Activated B cell treated with CpG ODN at 0.5 μM for 24 hours (primary cell): ENCODE measurements at places on chromosomes 5 and 9.

DNA sequence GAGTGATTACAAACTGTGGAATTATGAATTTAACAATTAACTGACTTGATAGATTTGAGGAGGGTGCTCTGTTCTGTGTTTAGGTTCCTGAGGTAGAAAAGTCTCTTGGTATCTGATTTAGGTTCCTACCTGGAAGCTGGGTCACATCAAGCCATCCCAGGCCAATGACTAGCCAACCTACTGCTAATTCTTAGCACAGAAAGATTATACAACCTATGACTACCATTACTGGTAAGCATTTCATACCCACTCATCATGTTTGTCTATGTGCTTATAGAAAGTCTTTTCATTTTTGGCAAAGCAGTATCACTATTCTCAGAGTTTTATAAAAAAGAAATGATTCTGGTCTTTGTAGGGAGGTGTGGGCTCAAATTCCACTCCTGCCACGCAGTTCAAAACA lies 49.7 kb downstream of the GNAQ start:
- DNase-seq, result no peak

GRCh38 chr9:70136632-70137031 lies 93.0 kb downstream of the MAMDC2 start:
- no peak for DNase-seq

- no peak for DNase-seq
These were observed 119.7 kb upstream of the ELL2 start for GRCh38 chr5:96081276-96081858.

GRCh38 chr9:109471475-109472393 lies 26.4 kb downstream of the PTPN3 start:
- DNase-seq, result no peak

- DNase-seq, result no peak
These were observed 111.5 kb upstream of the IL7R start for GRCh38 chr5:35745193-35745592.

- DNase-seq, result no peak
These were observed 232.1 kb upstream of the PIK3R1 start for GRCh38 chr5:67983251-67984110.

- no peak for DNase-seq
These were observed 32.1 kb downstream of the PRRC1 start for GRCh38 chr5:127549551-127549950.

DNA sequence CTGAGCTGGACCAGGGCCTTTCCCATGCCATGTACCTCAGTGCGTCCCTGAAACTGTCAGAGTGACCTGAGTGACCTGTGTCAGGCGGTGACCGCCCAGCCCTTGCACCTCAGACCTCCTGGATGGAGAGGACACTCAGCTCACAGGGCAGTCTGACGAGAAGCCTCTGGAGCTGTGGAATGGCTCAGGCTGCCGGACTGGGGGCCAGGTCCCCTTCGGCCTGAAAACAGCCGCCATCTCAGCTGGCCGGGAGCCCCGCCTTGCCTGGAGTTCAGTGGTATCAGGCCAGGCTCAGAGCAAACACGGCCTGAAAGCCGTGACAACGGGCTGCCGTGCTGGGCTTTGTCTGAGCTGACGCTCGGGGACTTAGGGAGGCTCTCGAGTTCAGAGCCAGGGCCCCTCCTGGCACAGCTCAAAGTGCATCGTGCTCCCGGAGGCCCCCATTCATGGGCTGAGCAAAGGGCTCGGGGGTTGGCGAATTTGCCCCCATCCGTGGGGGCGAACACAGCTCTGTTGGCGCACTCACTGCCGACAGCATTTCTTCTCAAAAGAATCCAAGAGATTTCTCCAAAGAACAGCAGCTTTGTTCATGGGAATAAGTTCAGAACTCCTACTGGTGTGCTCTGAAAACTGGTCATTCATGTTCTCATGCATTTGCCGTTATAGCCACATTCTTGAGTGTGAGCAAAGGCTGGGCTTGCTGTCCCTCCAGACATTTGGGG lies 8.4 kb upstream of the SLC9A3 start:
- DNase-seq, result no peak

GRCh38 chr9:97570899-97571298 lies 62.3 kb downstream of the TSTD2 start:
- no peak for DNase-seq

GRCh38 chr5:77768978-77769377 lies 7.2 kb downstream of the TBCA start:
- DNase-seq, result no peak

- DNase-seq, result no peak
These were observed 21.2 kb upstream of the VCAN start for GRCh38 chr5:83450183-83450966.

DNA sequence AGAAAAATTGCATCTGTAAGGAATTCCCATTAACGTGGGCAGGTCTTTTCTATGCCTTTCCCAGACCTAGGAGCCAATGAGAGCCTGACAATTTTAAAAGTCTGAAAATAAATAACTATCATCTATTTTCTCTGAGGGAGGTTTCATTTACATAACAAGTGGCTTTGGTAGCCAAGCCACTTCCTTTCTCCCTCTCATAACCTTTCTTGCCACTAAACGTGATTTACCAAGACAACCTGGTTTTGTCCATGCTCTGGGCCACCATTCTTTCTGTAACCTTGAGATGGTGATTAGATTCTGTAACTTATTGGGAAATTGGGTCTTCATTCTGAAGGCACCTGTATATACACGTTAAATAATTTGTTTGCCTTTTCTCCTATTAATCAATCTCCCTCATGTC lies 1046.9 kb downstream of the CDH12 start:
- DNase-seq, result no peak

GRCh38 chr9:125472562-125472925 lies 210.9 kb downstream of the GAPVD1 start:
- no peak for DNase-seq

GRCh38 chr5:162664846-162665245 lies 597.3 kb downstream of the GABRG2 start:
- DNase-seq, result no peak

DNA sequence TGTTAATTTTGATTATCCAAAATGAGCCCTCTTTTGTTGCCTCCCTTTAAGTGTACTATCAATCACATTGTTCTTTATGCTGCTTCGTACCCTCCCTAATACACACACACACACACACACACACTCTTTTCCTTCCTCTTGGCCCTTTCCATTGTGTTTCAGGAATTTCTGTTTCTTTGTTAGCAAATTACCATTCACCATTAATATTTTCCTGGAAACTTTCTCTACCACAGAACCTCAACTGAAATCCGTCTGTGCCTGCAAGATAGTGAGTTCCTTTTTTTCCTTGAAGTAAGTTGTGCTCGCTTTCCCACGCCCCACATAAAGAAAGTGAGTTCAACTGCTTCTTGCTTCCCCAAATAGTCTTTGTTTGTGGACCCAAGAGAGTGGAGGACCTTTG lies 61.8 kb downstream of the SMIM15 start:
- DNase-seq, result no peak

GRCh38 chr5:17403695-17404490 lies 94.1 kb upstream of the TAF11L2 start:
- DNase-seq, result no peak

DNA sequence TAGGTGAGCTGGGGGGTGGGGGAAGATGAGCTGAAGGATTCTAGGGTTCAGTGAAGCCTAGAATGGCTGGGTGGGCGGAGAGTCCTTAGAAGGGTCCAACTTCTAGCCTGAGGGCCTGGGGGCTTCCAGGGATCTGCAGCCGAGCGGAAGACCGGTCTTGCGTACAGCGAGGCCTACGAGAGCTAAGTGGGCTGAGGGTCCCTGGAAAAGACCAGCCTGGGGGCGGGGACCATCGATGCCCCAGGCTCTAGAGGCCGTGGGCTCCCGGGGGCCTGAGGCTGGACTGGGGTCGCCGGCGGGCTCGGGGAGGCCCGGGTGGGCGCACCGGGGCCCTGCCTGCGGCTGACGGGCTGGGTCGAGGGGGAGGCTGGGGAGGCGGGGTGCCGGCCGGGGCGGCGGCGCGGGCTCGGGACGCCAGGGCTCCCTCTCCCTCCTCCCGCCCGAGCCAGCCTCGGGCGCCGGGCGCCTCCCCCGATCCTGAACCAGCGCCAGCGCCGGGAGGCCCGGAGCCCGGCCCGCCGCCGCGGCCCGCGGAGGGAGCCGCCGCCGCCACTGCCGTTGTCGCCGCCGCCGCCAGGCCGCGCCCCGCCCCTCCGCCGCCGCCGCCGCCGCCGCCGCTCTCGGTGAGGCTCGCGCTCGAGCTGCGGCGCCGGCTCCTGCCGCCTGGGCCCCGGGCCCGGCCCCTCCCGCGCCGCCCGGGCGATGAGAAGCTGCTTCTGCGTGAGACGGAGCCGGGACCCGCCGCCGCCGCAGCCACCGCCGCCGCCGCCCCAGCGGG lies at the start of gene MVB12B:
TSS of gene MVB12B (plus strand) at position 602 of the 778 bp plus-strand sequence. CDS start at position 703, 101 bp downstream.
- peak; percentile 64 for DNase-seq

DNA sequence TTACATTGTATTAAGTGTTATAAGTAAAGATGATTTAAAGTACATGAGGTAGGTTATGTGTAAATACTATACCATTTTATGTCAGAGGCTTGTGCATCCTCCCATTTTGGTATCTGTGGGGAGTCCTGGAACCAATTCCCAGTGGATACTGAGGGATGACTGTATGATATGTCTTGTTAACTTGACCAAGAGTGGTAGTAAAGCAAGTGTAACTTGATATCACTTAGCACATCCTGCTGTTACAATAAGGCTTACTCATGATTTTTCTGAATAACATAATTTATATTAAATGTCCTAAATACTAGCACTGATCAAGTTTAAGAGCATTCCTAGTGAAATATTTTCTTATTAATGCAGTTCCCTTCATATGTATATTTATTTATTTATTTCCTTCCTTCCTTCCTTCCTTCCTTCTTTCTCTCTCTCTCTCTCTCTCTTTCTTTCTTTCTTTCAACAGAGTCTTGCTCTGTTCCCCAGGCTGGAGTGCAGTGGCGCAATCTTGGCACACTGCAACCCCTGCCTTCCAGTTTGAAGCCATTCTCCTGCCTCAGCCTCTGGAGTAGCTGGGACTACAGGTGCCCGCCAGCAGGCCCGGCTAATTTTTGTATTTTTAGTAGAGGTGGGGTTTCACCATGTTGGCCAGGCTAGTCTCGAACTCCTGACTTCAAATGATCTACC lies 7.5 kb downstream of the NDFIP1 start:
- no peak for DNase-seq

DNA sequence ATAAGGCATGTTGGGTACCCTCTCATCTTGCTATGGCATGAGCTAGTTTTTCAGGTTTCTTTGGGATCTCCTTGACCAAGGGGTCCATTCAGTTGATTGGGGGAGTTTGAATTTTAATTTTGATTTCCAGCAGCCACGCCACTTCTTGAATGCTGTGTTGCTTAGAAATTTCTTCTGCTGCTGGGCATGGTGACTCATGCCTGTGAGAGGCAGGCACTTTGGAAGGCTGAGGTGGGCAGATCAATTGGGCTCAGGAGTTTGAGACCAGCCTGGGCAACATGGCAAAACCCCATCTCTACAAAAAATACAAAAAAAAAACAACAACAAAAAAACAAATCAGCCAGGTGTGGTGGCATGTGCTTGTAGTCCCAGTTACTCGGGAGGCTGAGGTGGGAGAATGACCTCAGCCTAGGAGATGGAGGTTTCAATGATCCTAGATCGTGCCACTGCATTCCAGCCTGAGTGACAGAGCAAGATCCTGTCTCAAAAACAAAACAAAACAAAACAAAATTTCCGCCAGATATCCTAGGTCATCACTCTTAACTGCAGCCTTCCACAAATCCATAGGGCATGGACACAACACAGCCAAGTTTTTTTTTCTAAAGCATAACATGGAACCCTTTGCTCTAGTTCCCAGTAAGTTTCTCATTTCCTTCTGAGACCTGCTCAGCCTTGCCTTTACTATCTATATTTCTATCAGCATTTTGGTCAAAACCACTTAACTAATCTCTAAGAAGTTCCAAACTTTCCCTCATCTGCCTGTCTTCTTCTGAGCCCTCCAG lies 17.7 kb downstream of the TMC1 start:
- DNase-seq, result no peak

DNA sequence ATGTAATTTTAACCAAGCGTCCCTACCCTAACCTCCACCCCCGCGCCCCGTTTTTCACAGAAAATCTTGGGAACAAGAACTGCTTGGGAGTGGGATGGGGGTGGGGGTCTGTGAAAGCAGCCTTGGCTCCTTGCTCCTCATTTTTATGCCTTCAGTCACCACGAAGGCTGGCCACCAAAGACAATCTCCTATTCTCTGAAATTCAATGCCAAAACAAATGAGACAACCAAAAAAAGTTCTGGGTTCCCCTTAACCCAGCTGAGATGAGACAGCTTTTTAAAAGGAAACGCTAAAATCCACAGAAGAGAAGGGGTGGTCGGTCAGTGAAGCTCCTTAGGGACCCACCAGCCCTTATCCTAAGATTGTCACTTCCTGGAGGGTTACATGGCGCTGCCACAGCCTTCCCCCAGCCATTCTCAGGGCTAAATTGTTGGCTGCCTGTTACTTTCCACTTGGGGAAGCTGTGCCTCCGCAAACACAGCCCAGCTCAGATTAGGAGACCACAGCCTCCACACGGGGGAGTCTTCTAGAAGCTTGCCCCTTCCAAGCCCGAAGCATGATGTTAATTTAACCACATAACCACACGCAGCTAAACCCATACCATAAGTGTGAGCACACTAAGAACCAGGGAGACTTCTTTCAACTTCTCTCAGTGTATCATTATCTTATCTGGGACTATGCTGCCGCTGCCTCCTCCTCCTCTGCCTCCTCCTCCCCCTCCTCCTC lies 136.3 kb downstream of the FOXD1 start:
- no peak for DNase-seq

DNA sequence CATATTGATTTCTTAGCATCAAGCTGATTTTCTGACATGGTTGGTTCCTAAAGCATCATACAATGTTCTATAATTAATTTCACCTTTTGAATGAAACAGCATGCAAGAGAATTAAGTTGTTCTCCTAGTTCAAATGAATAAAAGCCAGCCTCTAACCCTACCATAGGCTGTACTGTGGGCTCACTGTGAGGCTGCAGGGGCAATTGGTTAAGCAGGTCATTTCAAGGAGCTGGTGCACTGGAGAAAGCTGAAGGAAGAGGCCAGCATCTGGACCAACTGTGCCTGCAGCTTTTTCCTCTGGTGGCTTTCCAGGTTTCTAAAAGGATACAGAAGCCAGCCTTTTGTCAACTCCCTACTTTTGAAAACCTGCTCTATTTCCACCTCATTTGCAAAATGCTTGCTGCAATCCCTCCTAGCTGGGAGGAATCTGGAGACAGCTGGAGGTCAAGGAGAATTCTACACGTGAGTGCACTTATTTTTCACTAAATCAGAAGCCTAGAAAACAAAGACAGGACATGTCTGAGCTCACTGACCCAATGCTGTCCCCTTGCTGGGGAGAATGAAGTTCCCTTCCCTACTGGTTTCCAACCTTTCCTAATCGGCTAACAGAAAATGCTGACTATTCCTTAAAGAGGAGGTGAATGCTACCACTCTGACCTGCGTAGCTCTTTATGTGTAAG lies 158.9 kb downstream of the APBA1 start:
- DNase-seq, result no peak

GRCh38 chr5:79971156-79971555 lies 19.9 kb downstream of the MTX3 start:
- DNase-seq, result no peak

GRCh38 chr5:69032009-69032408 lies 61.8 kb upstream of the SLC30A5 start:
- no peak for DNase-seq
